ENCODE measurements at places on chromosomes 2 and 18. TPM values are rescaled to one million over a fixed set of nuclear protein-coding genes. Genes with fewer than 3 reads are reported as not detected.

GRCh38 chr18:75844146-75844545 lies 416.6 kb upstream of the SMIM21 start:
- no peak for DNase-seq

- no peak for DNase-seq
These were observed 82.2 kb downstream of the ICOS start for GRCh38 chr2:204018717-204019116.

DNA sequence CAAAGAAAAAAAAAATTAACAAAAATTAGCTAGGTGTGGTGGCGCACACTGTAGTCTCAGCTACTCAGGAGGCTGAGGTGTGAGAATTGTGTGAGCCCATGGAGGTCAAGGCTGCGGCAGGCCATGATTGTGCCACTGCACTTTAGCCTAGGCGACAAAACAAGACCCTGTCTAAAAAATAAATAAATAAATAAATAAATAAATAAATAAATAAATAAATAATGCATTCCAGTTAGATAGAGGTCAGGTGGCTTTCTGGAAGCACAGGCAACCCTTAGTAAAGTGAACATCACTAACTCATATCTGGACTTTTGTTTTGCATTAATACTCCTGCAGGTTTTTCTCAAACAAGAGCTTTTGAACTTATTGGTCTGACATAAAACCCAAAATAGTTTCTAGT lies 206.8 kb downstream of the L3MBTL4 start:
- DNase-seq: no peak

DNA sequence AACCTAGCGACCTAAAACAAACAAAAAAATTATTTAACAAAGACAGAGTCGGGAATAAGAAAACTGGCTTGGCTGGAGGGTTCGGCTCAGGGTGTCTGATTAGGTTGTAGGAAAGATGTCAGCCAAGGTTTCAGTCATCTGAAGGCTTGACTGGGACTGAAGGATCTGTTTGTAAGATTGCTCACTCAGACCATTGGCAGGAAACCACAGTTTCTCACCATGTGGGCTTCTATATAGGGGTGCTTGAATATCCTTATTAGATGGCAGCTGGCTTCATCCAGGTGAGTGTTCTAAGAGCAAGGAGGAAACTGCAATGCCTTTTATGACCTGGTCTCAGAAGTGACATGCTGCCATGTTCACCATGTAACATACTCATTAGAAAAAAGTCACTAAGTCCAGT lies 999 bp upstream of the IL36B start:
- DNase-seq: no peak

DNA sequence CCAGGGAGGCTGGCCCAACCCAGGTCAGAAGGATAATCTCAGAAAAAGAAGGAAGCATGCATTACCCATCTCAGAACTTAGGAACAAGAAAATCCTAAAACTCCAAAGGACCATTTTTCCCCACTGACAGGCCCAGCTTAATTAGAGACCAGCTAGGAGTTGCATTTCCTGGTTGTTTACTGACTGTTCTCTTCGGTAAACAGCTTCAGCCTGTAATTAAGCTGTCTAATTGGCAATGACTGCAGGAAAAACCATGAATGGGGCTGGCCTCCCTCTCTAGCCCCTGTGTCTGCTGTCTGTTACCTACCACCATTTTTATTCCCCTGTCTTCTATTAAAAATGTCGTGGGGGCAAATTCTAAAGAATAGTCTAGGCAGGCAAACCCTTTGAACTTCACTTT lies 146.5 kb downstream of the AGAP1 start:
- no peak for DNase-seq

DNA sequence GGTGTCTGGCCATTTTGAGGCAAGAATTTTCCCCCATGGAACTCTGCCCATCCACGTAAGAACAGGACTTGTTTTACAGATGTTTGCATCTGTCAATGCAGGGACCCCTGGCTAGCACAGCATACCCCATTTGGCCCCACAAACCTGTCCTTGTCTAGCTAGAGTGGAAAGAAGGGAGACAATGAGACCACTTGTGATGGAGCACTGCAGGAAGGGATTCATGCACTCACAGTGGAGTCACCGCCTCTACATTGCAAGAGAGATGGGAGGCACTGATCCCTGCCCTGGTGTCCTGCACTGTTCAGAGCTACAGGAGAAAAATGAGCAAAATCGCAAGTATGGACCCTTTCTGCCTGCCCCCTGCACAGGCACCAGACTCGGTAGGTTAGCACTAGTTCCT lies 32.5 kb downstream of the NPAS2 start:
- DNase-seq: no peak

DNA sequence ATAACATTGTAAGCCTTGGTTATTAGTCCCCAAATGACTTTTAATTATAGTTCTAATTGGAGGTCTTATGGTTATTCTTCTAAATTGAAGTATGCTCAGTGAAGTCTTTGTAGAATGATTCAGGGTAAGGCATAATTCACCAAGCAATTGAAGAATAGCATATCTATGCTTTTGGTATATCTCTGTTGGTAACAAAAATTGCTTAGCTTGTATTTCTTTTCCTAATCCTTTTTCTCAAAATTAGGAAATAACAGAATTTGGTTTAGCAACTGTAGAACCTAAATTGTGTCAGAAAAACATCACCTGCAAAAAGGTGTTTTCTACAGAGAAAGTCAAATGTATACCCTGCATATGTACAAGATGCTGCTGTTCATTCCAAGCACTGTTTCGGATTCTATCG lies 189.2 kb upstream of the EPHA4 start:
- DNase-seq: no peak

- DNase-seq: no peak
These were observed 11.0 kb downstream of the SLC14A1 start for GRCh38 chr18:45734944-45735343.

GRCh38 chr2:5094192-5094591 lies 598.0 kb upstream of the SOX11 start:
- no peak for DNase-seq

DNA sequence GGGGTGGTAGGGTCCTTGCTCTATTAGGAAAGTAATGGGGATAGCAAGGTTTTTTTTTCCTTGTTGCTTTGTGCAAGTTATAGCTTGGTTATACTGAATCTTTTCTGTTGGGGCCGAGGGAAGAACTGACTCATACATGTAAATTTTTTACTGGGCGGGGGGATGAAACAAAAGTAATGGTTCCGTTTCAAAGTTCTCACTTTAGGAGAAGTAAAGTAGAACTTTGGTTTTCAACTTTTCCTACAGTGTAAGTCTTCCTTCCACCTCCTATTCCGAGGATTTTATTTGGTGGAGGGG lies 1.1 kb downstream of the AFTPH start:
- DNase-seq: no peak

Gene MTCL1
- total RNA-seq: 6.0 TPM

Gene TMEFF2
- not detected for total RNA-seq

Gene TTC31
- 11.1 TPM for total RNA-seq

Gene RTP5
- not detected for total RNA-seq

Gene RPRM
- not detected for total RNA-seq

Measured in heart right ventricle (tissue), 16 donors.